ENCODE measurements at places on chromosomes 4 and X. TPM values are rescaled to one million over a fixed set of nuclear protein-coding genes. Genes with fewer than 3 reads are reported as not detected.

SOD3 gene
- total RNA-seq, result 122 TPM

- no peak for DNase-seq
These were observed 164.4 kb downstream of the GRIA3 start for GRCh38 chrX:123348468-123348867.

REELD1 gene
- total RNA-seq, result not detected

DNA sequence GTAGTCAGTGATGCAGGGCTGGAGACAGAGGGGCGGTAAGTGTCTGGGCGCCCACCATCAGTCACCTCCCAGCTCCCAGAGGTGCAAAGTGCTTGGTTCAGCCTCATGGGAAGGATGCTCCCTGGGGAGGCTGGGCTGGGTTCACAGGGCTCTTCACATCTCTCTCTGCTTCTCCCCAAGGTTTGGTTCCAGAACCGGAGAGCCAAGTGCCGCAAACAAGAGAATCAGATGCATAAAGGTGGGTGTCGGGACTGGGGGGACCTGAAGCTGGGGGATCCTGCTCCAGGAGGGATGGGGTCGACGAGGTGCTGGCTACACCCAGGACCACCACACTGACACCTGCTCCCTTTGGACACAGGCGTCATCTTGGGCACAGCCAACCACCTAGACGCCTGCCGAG, 10.1 kb downstream of the SHOX start:
- DNase-seq, result peak; percentile 46

SLC7A11 gene
- 0.27 TPM for total RNA-seq

- peak; percentile 82 for DNase-seq
These were observed 134.2 kb downstream of the CHIC2 start for GRCh38 chr4:53929955-53930798.

DNA sequence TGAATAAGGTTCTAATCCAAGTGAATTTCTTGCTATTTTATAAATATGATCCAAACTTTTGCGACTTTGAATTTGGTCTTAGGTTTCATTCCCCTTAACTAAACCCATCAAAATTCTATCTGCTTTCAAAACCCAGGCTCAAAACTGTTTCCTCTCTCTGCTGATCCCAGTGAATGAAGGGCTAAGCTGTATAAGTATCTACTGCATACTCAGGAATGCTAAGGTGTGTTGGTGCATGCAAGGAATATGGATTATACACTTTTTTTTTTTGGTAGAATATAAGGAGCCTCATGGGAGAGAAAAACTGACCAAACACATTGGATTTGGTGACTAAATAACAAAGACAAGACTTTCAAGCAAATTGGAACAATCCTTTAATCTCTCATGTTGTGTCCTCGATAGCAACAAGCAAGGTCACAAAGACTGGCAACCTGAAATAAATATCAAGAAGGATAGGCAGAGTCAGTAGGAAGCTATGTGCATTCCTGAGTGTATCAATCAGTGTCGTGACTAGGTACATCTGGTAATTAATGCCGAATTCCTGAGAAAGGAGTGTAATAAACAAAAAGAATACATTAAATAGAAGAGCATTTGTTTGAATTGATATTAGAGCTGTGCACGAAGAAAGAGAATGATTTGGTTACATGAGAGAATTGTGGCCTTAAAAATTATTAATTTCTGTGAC, 74.3 kb upstream of the KCTD8 start:
- no peak for DNase-seq

BRS3 gene
- total RNA-seq, result not detected

- DNase-seq, result no peak
These were observed 103.7 kb upstream of the TENM3 start for GRCh38 chr4:182139491-182139890.

DNA sequence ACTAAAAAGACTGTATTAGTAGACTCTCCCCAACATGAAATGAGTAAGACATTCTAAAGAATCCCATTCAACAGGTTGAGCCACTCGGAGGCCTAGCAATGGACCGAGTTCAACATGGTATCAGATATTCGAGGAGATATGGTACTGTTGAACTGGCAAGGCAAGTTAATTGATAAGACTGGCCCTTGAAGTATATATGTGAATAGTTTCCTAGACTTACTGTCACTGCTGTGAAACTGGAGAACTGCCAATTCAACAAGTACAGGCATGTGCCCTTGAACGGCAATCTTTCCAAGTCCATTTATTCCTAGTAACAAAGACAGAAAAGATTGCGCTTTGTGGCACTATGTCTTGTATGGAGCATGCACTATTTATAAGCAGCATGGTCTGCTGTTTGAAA, 24.4 kb downstream of the FAT1 start:
- no peak for DNase-seq

GRCh38 chr4:1011022-1011665, at the start of gene FGFRL1:
FGFRL1 (plus strand) TSS chr4:1011626; CDS start chr4:1012486, 860 bp downstream.
- peak; percentile 96 for DNase-seq

SMPX gene
- 111 TPM for total RNA-seq

POLN gene
- total RNA-seq, result 1.8 TPM

NLGN3 gene
- 0.99 TPM for total RNA-seq

GRCh38 chrX:50680990-50681389, 133.0 kb downstream of the SHROOM4 start:
- no peak for DNase-seq

DNA sequence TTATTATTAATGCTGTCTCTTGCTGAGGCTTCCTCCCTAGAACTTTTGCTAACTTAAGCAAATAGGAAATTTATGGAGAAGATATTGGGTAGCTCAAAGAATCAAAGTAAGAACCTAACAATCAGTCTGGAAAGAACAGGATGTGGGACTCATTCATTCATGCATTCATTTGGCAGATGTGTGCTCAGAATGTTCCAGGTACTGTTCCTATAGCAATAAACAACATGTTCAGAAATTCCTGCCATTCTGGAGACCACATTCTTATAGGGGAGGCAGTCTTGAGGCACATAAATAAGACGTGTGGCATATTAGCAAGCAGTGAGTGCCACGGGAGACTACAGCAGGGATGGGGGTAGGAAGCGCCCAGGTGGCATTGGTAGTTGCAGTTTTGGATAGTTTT, 5.0 kb downstream of the GRK4 start:
- no peak for DNase-seq

GPR50 gene
- not detected for total RNA-seq

DNA sequence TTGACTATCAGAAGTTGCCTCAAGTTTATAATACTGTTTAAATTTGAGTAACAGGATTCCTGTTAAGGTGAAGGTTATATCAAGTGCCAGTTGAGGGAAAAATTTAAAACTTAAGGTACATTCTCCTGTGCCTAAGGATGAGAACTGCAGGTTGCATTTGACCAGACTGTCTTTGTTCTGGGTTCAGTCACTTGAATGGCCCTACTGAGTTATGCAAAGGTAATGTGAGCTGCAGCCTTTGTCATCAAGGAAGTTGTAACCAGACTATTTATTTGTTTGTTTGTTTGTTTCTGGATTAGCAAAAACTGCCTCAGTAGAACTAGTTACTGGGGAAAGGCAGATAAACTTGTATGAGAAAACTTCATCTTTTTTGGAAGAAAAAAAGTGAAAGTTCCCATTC, 131.9 kb downstream of the ATOH1 start:
- no peak for DNase-seq

PRSS48 gene
- not detected for total RNA-seq

GRCh38 chr4:133188433-133189146, 39.5 kb downstream of the PCDH10 start:
- DNase-seq, result no peak

GRCh38 chr4:162782778-162783525, 383.7 kb downstream of the NAF1 start:
- no peak for DNase-seq

DNA sequence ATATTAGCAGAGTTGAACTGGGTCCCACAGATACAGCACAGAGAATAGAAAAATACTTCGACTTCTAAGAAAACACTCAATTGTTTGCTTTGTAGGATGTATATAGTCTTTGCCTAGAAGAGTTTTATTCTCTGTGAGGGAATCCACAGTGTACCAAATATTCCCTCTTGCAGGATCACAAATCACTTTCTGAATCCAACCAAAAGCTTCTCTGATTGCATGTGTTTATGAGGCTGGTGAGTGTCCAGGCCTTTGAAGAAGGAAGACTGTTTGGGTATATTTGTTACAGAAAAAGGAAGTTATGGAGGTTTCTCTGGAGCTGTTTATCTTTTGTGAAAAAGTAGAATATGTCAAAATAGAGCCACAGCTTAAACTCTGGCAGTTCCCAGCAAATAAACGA, 423.2 kb downstream of the AFF2 start:
- DNase-seq, result no peak

RASGEF1B gene
- 10.3 TPM for total RNA-seq

GRCh38 chrX:123801901-123802300, 58.0 kb upstream of the XIAP start:
- no peak for DNase-seq

NAT8L gene
- total RNA-seq, result 0.27 TPM

MBNL3 gene
- 5.7 TPM for total RNA-seq

AGA gene
- total RNA-seq, result 15.1 TPM

- no peak for DNase-seq
These were observed 428.0 kb downstream of the EPHA5 start for GRCh38 chr4:65242156-65242846.

RPA4 gene
- 2.8 TPM for total RNA-seq

DNA sequence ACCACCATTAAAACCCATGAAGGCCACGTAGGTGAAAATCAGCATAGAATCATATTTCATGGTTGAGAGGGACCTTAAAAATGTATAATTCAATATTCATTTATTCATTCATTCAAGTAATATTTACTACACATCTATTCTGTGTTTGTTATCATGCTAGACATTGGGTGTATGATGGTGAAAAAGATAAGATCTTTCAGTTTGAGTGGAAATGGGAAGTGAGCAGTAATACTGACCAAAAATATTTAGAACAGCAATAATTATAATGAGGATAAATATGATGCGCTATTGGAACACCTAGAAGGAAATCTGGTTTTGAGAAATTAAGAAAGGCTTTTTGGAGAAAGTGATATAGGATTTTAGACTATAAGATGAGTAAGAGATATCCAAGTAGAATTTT, 28.0 kb downstream of the DKK2 start:
- no peak for DNase-seq

SRPX2 gene
- total RNA-seq, result 59.8 TPM

DNA sequence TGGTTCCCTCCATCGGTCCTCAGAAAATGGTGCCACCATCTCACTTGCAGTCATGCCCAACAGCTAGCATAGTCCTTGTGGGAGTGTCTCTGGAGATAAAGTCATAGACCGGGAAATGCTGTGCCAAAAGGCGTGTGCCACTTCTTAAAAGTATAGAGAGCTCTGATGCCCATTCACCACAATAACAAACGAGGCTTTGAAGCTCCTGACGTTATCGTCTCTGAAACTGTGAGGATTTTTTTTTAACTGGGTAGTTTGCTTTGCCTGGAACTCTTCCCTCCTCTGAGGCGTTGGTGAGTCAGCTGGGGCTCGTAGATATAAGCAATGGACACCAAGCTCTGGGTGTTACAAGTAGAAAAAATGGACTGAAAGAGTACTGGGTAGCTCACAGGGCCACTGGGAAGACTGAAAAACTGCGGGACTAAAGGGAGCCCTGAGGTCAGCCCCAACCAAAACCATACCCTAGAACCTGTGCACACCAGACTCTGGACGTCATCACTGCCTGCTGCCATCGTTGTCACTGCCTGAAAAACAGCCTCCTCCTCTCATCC, 89.4 kb upstream of the TRIM2 start:
- no peak for DNase-seq

DNA sequence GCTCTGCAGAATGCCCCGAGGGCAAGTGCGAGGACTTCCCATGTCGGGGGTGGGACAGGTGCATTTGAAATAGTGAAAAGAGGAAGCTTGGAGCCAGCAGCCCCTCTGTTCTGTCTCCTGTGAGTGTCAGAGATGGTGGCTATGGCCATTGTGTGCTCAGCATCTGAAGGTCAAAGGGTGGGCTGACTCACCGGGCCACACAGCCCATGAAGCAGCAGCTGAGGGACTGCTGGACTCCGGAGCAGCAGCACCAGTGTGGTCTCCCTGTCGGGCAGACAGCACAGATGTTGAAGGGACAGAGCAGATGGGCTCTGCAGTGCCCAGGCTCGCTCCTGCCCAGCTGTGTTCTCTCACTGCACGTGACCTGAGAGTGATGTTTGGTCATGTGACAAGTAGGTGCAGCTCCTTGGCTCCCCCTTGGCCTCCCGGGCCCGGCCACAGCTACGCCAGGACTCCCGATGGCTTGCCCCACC, 53.5 kb downstream of the TBC1D14 start:
- DNase-seq, result no peak

- DNase-seq, result no peak
These were observed 550.9 kb downstream of the GLUD2 start for GRCh38 chrX:121598356-121598755.

DNA sequence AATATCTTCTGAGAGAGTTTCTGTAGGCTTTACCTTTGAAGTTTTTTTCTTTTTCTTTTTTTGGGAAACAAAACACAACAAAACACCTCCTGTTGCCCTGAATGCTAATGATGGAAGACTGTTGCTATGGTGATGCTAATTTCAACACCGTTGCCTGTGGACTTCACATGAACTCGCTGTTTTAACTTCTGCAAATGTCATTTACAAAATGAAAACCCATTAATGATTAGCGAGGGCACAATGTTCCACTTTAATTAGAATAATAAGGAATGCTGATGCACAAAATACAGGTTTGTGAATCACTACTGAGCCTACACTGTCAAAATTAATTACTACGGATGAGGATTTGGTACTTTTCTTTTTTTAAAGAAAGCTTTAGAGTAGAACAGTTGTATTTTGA, 227.1 kb upstream of the FTHL17 start:
- DNase-seq, result no peak

CCDC110 gene
- 9.3 TPM for total RNA-seq

DNA sequence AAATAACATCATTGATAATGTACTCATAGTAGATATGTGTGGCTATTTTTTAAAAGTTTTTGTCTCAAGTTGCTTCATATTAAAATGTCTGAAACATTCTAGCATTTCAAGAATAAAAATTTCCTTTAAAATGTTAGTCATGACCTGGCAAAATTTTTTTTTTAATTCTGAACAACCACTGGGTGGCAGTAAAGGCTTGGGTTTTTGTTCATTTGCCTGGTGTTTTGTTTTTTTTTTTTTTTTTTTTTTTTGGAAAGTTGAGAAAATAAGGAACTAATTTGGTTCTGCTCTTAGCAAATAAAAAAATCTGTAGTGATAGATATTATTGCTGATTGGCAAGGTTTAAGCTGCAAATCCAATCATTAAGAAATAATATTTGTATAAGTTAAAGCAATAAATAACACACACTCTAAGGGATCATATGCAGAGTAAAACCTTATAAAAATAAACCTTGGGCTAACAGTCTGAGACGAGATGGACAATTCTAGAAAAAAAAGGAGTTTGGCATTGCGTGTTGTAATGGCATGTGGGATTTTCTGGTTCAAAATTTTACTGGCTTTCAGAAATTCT, 81.4 kb downstream of the CEP44 start:
- no peak for DNase-seq

- DNase-seq, result no peak
These were observed 97.9 kb upstream of the METTL14 start for GRCh38 chr4:118587116-118587831.

GRCh38 chr4:101818362-101818761, 27.8 kb downstream of the BANK1 start:
- DNase-seq, result no peak

P2RY8 gene
- total RNA-seq, result 0.82 TPM

TCEAL2 gene
- 10.5 TPM for total RNA-seq

SEC24B gene
- total RNA-seq, result 38.2 TPM

Data from sigmoid colon (tissue), 7 donors.